ENCODE measurements at places on chromosomes 5 and 9. TPM values are rescaled to one million over a fixed set of nuclear protein-coding genes. Genes with fewer than 3 reads are reported as not detected.

GRCh38 chr9:8268216-8268878, 468.8 kb upstream of the DMAC1 start:
- DNase-seq = no peak

DNA sequence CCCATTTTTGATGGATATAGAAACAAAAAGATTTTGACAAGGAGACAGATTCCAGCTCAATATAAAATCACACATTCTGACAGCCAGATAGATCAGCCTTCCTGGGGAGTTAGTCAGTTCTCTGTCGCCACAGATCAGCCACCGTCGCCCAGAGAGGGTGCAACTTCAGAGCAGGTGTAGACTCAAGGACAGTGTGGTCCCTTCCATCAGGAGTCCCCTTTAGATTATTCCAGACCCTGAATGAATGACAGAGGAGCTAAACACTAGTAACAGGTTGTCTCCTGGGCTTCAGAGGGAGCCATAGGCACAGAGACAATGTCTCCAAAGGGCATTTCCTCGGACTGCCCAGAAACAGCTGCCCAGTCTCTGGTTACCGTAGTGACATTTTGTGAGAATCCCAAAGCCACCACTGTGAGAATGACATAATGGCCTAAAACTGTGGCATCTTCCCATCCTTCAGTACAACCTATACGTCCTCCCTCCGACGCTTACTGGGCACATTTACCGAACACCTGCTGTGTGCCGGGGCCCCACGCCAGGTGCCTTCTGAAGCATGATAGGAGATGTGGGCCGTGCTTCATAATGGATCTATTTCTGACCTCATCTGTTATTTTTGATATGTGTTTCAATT, 47.4 kb upstream of the SLC2A8 start:
- DNase-seq = no peak

DNA sequence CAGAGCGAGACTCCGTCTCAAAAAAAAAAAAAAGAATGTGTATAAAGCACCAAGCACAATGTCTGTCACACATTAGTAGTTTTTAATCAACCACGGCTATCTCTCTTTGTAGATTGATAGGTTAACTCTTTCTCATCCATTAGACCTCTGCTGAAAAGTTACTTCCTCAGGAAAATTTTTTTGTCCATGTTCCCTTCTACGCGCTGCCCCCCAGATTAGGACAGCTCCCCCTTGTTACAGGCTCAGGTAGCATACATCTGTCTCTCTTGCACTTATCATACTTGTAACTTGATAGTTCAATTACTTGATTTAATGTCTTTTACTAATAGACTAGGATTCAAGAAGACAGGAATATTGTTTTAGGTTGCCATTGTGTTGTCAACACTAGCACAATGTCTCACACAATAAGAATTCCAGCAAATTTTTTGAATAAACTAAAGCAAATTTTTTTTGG, 1.5 kb downstream of the SPDL1 start:
- DNase-seq = no peak

DNA sequence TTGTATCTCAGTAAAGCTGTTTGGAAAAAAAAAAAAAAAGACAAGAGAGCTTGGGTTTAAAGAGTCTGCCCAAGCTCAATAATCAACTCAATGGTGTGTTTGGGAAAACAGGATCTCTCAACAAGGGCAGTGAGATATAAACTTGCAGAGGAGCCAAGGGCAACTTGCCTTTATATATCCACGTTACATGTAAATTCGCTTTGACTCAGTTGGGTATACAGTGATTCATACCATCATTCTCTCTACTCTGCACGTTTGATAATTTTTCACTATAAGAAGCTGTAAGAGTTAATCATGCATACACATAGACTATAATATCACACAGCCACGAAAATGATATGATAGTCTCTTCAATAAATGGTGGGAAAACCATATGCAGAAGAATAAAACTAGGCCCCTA, 24.9 kb downstream of the ADAM19 start:
- no peak for DNase-seq

C5orf52 gene
- not detected for total RNA-seq

GRCh38 chr5:133680830-133681565, 68.7 kb upstream of the FSTL4 start:
- no peak for DNase-seq
